ENCODE measurements at places on chromosomes 7 and 10.

GRCh38 chr10:59323036-59323459, 39.3 kb downstream of the FAM13C start:
- DNase-seq, result no peak

GRCh38 chr10:124636271-124636995, 107.7 kb downstream of the FAM53B start:
- no peak for DNase-seq

- peak; percentile 48 for DNase-seq
These were observed 124.3 kb downstream of the ADCY1 start for GRCh38 chr7:45698303-45699014.

GRCh38 chr10:18959369-18959768, 89.2 kb upstream of the MALRD1 start:
- no peak for DNase-seq

- DNase-seq, result no peak
These were observed 53.4 kb downstream of the CFAP46 start for GRCh38 chr10:132888898-132889490.

DNA sequence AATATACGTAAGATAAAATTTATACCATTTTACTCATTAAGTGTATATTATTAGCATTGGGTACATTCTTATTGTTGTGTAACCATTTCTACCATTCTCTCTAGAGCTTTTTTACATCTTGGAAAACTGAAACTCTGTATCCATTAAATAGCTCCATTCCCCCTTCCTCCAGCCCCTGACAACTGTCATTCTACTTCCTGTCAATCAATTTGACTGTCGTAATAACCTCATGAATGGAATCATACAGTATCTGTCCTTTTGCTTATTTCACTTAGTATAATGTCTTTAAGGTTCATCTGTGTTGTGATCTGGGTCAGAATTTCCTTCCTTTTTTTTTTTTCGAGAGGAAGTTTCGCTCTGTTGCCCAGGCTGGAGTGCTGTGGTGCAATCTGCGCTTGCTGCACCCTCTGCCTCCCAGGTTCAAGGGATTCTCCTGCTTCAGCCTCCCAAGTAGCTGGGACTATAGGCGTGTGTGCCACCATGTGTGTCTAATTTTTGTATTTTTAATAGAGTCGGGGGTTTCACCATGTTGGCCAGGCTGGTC, 15.6 kb downstream of the ZRANB1 start:
- DNase-seq, result no peak

GRCh38 chr10:71712572-71713134, 6.9 kb downstream of the C10orf105 start:
- DNase-seq, result no peak

DNA sequence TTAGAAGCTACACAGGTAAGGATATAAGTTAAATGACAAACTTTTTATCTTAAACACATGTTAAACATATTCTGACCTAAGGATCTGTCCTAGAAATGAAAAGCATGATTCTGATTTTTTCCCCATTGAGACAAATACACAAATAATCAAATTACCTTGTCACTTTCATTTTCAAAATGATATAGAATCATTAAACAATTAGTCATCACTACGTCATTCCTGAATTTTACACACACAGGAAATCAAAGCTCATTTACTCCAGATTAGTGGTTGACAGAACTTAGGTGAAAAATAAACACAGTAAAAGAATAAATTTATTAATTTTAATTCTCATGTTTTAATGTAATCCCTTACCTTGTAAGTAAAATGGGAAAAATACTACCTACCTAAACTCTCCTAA, 89.0 kb downstream of the AASS start:
- DNase-seq, result no peak

DNA sequence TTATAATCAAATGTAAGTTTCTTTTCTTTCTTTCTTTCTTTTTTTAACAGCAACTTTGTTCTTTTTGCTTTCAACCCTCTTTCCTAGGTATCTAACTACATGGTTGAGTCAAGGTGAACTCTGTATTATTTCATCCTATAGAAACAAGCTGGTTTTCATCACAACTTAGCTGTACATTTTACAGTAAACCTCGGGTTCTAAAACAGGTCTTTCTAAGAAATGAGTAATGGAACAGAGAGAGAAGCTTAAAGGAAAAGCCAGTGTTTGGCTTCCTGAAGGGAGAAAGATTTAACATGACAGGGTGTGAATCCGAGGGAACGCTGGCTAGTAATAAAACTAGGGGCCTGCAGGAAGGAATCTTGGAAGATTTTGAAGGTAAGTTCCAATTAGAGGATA, 143.4 kb upstream of the ITGB1 start:
- no peak for DNase-seq

GRCh38 chr10:22683140-22683389, 31.3 kb downstream of the PIP4K2A start:
- no peak for DNase-seq

GRCh38 chr7:74029991-74030415, 2.0 kb downstream of the ELN start:
- DNase-seq, result no peak

GRCh38 chr7:130708766-130709165, 22.4 kb upstream of the TSGA13 start:
- no peak for DNase-seq

GRCh38 chr7:20795361-20795760, 8.7 kb upstream of the SP8 start:
- no peak for DNase-seq

DNA sequence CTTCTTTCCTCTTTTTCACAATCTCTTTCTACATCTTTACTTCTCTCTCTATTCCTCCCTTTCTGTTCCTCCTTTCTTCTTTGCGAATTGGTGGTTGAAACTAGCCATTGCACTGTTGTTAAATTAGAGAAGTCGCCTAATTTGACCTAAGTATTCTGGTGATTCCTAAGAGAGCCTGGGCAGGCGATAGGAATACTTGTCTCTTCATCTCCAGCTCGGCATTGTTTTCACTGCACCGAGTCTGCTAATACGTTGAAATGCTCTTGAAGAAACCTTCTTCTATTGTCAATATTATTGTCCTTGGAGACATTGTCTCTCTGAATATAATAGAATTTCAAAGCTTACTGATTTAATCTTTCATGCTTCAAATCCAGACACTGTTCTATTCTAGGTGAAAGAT, 31.7 kb downstream of the KCND2 start:
- DNase-seq, result no peak

DNA sequence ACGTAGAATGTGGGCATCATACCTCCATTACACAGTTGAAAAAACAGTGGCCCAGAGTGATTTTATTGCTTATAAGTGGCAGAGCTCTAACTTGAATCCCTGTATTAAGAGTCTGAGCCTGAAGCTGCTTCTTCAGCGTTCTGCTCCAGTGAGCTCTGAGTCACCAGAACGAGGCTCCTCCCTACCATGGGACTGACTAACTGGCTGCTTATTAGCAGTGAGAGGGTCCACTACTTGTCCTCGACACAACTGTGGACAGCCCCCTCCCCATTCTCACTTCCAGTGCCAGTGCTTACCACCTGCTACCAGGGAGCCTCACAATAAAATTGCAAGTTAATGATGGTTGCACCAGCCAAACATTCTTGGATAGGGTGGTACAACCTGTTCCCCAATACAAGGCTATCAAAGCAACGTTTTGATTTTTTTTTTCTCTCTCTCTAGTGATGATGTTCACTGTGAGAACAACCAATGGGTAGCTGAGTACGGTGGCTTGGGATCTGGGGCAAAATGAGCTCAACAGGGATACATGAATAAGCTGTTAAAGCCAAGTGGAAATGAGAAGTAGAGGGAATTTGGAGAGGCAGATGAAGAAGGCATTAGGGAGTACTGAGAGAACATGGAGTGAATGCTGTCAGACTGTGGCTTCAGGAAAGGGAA, 2.7 kb upstream of the NRG3 start:
- no peak for DNase-seq

GRCh38 chr7:36300696-36301350, 88.8 kb upstream of the ANLN start:
- peak; percentile 73 for DNase-seq

- no peak for DNase-seq
These were observed 32.7 kb upstream of the VSIR start for GRCh38 chr10:71805776-71806703.

DNA sequence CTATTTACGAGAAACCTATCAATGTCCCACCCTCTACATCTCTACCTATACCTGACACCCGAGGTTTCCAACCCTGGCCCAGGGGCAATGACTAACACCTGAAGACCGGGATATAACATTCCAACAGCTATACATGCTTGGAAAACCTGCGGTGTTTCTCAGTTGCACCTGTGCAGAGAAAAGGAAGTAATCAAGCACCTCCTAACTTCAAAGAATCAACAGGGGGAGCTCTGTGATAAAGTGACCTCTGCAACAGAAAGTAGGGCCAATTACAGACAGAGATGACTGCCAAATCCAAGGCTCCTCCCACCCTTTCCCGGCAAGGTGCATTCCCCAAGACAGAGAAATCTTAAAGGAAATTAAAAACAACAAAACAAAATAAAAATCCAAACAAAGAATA, 41.3 kb downstream of the CCDC6 start:
- no peak for DNase-seq

DNA sequence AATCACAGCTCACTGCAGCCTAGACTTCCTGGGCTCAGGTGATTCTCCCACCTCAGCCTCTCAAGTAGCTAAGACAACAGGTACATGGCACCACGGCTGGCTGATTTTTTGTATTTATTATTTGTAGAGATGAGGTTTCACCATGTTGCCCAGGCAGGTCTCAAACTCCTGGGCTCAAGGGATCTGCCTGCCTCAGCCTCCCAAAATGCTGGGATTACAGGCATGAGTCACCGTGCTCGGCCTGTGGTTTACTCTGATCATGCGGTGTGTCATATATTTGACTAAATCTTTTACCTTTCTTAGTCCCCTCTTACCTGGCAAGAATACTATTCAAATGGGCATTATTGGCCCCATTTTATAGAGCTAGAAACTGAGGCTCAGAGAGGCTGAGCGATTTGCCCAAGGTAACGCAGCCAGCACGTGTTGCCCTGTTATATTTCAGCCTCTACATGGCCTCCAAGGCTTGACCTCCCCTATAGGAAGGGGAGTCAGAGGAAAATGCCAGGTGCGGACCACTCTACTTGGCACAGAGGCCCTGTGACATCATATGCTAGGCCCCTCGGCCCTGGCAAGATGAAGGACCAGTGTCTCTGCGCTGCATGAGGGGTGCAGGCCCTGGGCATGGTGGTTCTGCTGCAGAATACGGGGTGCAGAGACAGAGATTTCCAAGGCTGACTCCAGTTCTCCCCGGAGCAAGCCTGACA, 8.2 kb downstream of the ZCCHC24 start:
- DNase-seq, result no peak

DNA sequence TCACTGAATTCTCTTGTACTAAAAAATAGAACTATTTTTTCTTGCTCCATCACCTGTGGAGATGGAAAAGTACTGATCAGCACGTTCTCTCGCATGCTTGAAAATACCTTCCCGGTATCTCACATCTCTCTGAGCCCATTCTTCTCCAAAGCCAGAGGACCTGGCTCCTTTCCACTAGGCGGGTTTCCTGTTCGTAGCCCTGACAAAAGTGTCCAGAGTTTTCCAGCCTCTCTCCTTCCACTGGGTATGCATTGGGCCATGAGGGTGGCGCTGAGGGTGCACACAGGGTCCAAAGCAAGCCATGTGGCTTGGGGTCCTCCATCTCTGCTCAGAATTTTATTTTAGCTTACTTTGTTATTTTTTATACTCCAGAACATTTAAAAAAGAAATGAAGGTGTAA, 16.3 kb upstream of the SRGN start:
- DNase-seq, result no peak
